ENCODE measurements at places on chromosomes 7 and 10.

- no peak for DNase-seq
These were observed 28.3 kb downstream of the CCM2 start for GRCh38 chr7:45028138-45028919.

DNA sequence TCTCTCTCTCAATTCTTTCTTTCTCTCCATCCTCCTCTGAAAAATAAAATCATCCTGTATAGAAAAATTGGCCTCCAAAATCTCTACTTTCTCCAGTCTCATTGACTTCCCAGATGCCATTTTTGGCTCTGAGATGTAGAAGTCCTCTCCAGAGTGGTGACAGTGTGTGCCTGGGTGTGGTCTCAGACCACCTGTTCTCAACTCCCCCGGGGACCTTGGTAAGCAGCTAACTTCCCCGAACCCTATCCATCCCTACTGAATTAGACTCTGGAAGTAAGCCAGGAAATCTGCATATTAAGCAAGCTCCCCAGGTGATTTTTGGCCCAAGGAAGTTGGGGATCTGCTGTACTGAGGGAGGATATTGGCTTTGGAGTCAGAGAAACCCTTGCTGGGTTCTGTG lies 120.5 kb downstream of the WDR11 start:
- no peak for DNase-seq

DNA sequence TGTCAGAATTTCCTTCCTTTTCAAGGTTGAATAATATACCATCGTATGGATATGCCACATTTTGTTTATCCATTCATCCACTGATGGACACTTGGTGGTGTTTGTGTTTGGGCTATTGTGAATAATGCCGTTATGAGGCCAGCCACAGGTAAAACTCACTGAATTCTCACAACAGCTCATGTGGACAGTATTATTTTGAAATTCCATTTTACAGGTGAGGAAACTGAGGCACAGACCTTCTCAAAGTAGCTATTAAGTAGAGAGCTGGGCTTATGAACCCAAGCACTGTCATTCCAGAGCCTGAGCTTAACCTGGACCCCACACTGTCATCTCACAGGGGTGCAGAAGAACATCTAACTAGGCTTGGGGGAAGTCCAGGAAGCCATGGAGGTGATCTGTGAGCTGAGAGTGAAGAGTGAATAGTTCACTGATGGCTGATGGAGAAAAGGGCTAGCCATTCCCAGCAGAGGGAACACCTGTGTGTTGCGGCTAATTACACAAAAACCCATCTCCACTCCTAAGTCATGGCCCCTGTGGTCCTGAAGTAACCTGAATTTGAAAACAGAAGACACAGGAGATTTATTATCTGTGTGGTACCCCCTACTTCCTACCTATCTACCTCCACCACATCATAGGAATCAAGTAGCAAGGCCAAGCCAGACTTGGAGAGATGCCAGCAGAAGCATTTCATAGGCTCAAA lies 8.7 kb downstream of the INMT start:
- DNase-seq, result no peak

DNA sequence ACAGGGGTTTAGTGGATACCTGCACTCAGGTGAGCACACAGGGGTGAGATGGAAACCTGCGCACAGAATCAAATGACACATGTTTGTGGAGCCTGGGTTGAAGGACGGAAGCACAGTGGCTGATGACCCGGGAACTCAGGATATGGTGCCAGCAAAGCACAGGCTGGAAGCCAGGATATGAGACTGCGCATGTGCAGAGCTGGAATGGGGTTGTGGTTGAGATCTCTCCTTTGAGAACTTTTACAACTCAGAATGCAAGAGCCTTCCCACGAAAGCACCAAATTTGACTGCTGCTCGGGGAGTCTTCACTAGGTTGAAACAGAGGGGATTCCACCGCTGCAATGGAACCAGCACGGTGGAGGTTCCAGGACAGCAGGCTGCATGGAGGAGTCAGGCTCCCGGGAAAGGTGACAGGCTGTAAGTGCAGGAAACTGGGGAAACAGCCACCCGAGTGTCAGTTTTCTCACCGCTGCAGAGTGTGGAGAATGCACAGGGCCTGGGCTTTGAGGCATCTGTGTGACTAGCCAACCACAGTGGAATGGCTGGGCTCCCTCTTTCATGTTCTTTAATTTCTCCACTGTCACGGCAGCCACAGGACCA lies 133.4 kb upstream of the TCERG1L start:
- DNase-seq, result no peak

DNA sequence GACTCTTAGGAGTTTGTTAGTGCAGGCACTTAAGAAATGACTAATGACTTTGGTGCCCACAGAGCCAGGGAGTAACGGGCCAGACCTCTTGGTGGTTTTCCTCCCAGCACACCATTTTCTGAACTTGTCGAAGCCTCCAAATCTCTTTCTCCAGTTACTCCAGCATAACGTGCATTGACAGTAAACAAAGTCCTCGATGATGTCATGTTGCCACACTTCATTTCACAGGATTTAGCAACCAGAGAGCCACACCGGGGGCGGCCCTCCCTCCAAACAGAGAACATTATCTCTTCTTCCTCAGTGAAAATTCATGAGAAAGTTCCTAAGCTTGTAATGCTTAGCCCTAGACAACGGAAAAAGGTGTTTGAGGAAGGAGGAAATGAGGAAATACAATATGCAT lies 4.0 kb upstream of the SVOPL start:
- no peak for DNase-seq

All from stimulated activated CD8-positive, alpha-beta memory T cell treated with anti-CD3 and anti-CD28 coated beads, Interleukin-7, amount 100 ng/mL, for 48 hours (primary cell).